Stimulated activated CD4-positive, alpha-beta T cell treated with anti-CD3 and anti-CD28 coated beads, Interleukin-1b, Interleukin-23, amount 100 ng/mL, for 1 hour (primary cell): ENCODE measurements at places on chromosomes 6 and 20.

DNA sequence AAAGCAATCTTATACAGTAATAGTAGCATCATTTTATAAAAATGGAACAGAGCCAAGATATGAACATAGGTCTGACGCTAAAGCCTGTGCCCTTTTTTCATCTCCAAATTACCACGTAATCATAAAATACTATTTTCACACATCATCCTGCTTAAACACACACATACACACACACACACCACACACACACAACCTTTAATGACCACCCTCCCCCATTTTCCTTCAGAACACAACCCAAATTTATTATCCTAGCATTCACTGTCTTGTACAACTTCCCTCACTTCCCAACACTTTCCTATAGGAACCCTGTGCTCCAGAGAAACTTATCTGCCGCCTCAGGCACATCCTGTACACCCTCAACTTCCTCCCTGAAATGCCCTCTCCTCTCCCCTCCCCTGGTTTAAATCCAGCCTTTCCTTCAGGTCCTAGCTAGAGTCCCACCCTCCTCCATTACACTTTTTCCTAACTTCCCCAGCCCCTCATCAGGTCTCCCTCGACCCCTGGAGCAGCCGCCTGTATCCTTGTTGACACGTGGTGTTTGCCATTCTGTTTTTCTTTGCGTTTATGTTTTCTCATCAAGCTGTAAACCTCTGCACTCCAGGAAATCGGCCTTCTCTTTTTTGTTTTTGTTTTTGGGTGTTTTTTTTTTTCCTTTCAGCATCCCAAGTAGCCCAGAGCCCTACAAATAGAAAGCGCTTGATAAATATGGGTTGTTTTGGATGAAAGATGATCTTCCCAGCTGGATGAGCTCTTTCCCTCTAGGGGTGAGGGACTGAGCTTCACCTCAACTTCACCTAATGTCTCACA is 968 bp upstream of the MMP24 start:
- no peak for DNase-seq

GRCh38 chr6:12962987-12963386 is 246.4 kb downstream of the PHACTR1 start:
- DNase-seq, result no peak

GRCh38 chr6:32568561-32568960 is 21.1 kb downstream of the HLA-DRB1 start:
- no peak for DNase-seq

GRCh38 chr6:147016440-147016839 is 187.8 kb upstream of the STXBP5 start:
- no peak for DNase-seq
